ENCODE measurements at places on chromosomes 6 and 20.

DNA sequence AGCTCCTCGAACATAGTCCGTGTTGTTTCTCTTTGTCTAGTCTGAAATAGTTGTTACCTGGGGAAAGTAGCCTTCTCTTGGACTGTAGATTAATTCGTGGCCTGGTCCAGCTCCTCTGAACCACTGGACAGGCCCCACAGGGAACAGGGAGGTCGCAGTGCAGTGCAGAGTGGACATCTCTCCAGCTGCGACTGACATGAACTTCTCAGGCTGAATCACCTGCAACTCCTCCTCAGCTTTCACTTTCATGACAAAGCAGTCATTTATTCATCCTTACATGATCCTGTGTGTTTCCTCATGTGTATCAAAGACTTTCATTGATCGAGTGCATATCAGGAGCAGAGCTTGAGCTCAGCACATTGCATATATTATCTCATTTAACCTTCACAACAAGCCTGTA, 19.1 kb upstream of the SIRPG start:
- no peak for DNase-seq

DNA sequence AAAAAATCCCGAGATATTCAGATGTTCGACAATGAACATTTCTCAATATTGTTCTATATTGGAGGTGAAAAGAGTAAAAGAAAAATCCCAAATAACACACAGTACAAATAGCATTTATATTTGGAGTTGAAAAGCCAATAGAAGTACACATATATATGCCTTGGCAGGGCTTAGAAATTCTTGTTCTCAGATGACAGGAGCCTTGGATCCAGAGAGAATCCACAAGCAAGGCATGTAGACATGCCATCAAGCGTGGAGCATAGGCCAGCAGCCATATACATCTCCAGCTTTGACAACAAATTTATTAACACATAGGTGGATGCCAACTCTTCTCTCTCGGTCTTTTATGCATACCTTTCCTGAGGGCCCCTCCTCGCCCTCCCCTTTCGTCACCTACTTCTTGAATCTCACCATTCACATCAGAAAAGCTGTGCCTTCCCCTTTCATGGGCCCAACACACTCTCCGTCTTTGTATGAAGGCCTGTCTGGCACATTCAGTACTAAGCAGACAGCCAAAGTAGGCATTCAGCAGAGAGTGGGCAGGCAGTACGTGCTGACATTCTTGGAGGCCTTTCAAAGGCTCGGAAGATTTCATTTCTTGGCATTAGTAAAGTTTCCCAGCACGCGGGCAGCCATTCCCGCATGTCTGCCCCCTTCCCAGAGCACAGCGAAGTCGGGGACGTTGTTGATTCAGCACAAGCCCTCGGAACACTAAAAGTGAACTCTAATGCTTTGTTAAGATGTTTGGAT, 18.2 kb downstream of the NEDD9 start:
- no peak for DNase-seq

DNA sequence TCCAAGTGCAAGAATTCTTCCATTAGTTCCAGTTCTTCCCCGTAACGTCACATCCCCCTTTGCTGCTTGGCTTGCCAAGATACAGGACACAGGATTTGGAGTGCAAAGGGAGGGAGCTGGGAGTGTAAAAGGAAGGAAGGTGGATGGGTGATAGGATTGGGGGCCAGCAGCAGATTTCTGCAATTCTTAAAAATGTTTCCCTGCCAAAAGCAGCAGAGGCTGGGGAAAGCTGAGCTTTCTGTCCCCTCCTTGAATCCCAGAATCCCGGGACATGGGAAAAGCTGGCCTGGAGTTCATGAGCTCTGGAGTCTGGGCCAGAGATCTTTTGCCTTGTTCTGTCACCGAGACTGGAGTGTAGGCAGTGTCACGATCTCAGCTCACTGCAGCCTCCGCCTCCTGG, 60.0 kb upstream of the EPB41L1 start:
- DNase-seq = no peak

DNA sequence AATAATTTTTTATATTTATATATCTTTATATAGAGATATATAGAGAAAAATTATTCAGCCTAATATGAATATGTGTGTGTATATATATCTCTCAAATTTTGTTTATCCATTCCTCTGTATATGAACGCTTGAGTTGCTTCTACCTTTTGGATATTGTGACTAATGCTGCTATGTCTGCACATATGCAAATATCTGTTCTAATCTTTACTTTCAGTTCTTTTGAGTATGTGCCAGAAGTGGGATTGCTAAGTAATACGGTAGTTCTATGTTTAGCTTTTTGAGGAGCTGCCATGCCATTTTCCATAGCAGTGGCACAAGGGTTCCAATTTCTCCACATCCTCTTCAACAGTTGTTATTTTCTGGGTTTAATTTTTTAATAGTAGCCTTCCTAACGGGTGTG, 72.8 kb upstream of the CEP85L start:
- DNase-seq = no peak

- DNase-seq = no peak
Observed at GRCh38 chr6:160328447-160328846, 19.7 kb upstream of the SLC22A3 start.

- DNase-seq = no peak
Observed at GRCh38 chr6:96075826-96076225, 60.1 kb downstream of the FUT9 start.

GRCh38 chr6:6918216-6918983, 189.4 kb upstream of the RREB1 start:
- DNase-seq = no peak

- DNase-seq = no peak
Observed at GRCh38 chr6:14189074-14189473, 71.5 kb downstream of the CD83 start.

GRCh38 chr6:33076406-33076934, 680 bp downstream of the HLA-DPB1 start:
- DNase-seq = no peak

DNA sequence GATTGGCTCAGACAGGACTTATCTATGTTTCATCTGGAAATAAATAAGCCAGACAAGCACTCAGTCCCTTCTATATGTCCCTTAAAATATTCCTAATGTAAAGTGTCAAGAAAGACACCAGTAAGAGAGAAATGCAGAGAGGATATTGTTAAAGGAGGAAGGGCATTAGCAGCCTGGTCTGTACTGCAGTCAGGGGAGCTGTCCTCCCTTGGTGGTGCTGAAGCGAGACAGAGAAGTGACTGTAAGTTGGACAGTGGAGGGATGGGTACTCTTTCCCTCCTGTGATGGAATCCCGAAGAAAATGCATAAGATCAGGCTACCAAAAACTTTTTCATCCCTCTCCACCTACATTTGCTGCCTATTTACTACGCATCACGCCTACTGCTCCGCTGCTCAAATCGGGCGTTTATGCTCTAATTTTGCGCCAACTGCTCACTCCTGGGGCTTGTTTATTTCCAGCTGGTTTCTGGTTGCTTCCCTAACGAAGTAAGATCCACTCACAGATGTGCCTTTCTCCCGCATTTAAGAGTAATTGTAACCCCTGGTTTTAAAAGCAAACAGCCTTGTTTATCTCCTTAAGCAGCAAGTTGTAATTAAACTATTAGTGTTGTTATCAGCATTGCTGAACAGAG, 35.2 kb downstream of the PHACTR1 start:
- DNase-seq = peak; percentile 78

- DNase-seq = no peak
Observed at GRCh38 chr6:63352069-63352543, 32.3 kb upstream of the LGSN start.

DNA sequence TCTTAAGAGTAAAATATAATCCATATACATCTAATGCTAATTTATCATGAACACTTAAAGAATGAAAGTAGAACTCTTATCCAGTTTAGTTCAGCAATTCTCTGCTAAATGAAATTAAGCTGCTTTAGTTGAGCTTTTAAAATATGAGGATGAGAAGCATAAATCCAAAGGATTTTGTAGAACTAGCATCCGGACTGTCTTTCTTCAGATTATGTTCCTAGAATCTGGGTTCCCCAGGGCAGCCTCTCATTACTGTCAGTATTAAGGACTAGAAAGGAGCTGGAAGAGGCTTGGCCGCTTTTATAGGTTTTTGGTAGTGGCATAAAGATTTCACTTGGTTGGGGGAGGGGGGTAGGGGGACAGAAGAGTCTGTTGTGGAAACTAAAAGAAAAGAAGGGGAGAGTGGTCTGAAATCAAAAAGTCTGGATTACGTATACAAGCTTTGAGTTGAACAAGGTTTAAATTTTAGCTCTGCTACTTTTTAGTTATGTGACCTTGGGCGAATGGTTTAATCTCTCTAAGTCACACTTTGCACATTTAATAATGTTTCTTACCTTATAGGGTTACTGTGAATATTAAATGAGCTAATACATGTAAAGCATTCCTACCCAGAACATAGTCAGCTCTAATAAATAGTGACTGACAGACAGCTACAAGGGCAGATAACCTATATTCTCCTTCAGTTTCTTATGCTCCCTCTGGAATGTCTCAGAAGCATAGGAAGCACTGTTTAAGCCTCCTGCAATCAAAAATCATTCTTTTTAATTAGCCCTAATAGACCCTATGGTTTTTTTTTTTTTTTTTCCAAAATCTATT, 3.7 kb downstream of the SGK1 start:
- DNase-seq = no peak

DNA sequence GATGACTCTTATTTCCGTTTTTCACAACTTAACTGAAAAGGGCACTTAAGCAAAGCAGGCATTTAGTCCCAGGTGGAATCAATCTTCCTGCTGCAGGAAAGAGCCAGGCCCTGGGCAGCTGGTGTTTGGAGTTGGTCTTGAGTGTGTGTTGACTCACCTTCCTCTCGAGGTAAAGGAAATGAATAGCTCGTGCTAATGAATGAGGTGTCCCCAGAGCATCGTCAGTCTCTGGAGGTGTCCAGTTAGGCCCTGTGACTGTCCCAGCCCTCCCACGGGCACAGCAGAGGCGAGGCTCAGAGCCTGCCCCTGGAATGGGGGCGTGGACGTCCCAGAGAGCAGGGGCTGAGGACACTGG, 277.7 kb downstream of the NRN1 start:
- no peak for DNase-seq

GRCh38 chr6:4491501-4492260, 284.5 kb upstream of the CDYL start:
- no peak for DNase-seq

GRCh38 chr6:134740473-134741199, 209.3 kb downstream of the ALDH8A1 start:
- no peak for DNase-seq

DNA sequence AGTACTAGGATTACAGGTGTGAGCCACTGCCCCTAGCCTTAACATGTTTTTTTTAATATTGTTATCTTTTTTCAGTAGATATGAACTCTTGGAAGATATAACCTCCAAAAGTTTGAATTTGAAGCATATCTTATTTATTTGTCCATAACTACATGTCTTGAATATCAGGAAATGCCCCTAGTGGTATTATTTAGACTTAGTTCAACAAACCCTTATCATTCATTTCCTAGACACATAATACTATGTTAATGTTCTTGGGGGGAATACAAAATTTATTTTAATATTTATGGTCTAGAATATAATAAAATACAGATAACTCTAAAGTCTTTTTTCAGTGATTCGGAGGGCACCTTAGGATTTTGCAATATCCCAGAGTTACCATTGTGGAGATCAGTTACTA, 160.7 kb downstream of the HACE1 start:
- DNase-seq = no peak

- DNase-seq = no peak
Observed at GRCh38 chr6:35492974-35493284, 4.0 kb downstream of the TEAD3 start.

DNA sequence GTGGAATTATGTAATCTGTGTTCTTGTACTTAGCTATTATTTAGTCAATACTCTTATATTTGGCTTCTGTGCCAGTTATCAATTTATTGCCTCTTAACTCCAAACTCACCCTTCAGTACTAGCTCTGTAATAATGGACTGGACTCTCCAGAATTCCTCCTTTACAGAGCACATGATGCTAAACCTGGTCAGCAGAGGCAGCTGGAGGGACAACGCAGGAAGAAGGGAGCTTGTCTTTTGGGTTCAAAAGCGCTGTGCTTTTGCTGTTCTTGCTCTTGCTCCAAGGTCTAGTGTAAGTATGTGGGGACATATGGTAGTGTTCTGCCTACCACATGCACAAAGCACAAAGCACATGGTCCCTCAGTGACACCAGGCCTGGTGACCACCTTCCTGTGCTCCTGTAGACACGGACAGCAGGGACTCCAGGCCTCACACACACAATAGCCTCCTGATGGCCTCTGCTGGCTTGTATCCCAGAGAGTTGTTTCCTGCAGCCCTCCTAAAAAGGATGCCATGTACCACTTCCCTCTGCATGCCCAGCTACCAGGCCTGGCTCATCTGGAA, 46.1 kb downstream of the CHD6 start:
- DNase-seq = no peak

DNA sequence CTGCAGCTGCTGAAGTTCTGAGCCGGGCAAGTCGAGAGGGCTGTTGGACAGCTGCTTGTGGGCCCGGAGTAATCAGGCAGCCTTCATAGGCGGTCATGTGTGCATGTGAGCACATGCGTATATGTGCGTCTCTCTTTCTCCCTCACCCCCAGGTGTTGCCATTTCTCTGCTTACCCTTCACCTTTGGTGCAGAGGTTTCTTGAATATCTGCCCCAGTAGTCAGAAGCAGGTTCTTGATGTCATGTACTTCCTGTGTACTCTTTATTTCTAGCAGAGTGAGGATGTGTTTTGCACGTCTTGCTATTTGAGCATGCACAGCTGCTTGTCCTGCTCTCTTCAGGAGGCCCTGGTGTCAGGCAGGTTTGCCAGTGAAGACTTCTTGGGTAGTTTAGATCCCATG, 21.2 kb upstream of the MAPK13 start:
- no peak for DNase-seq

DNA sequence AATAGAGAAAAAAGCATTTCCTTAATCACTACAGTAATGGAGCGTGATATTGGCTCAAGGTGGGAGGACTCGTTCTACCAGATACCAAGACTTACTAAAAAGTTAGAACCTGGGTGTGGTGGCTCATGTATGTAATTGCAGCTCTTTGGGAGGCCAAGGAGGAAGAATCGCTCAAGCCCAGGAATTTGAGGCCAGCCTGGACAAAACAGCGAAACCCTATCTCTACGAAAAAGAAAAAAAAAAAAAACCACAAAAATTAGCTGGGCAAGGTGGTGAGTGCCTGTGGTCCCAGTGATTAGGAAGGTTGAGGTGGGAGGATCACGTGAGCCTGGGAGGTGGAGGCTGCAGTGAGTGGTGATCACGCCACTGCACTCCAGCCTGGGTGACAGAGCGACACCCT, 24.0 kb upstream of the ATRN start:
- no peak for DNase-seq

DNA sequence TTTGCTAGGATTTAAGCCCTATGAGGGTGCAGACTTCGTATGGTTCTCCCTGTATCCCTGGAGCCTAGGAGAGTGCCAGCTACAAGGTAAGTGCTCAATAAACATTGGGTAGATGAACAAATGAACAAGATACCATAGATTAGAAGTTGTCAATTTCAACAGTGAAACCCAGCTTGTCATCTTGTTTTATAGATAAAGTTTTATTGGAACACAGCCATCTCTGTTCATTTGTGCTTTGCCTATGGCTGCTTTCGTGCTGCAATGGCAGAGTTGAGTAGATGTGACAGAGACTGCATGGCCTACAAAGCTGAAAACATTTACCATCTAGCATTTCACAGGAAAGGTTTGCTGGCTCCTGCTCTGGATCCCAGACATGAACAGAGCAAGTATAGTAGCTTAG, 5.6 kb downstream of the DAAM2 start:
- peak; percentile 15 for DNase-seq
